OCI-LY7 (cell line): ENCODE measurements at places on chromosomes 5 and 9. TPM values are rescaled to one million over a fixed set of nuclear protein-coding genes. Genes with fewer than 3 reads are reported as not detected.

Gene PPP1R26
- 0.21 and 0.52 TPM in 2 replicates for total RNA-seq

Gene PTGES
- total RNA-seq = not detected in 2 replicates

Gene MRPL36
- total RNA-seq = 78.6 and 93.8 TPM in 2 replicates

Gene IRX2
- total RNA-seq = not detected in 2 replicates

Gene HTR1A
- not detected in 2 replicates for total RNA-seq

Gene LCN12
- total RNA-seq = 3.5 and 3.7 TPM in 2 replicates

Gene MATR3
- 270 and 274 TPM in 2 replicates for total RNA-seq

Gene DRD1
- not detected in 2 replicates for total RNA-seq

Gene WDR31
- total RNA-seq = 1.2 and 1.4 TPM in 2 replicates

Gene INSL4
- total RNA-seq = not detected in 2 replicates

Gene REEP2
- total RNA-seq = 5.1 and 6.5 TPM in 2 replicates

Gene ARL14EPL
- not detected in 2 replicates for total RNA-seq

Gene SH3TC2
- not detected in 2 replicates for total RNA-seq

Gene GTF3C5
- total RNA-seq = 90.3 and 91.6 TPM in 2 replicates

Gene ANXA2R
- total RNA-seq = 11.4 and 15.1 TPM in 2 replicates

Gene DOK3
- total RNA-seq = 260 and 268 TPM in 2 replicates

Gene HK3
- total RNA-seq = not detected in 2 replicates

Gene PDE8B
- total RNA-seq = 0.21 and 0.50 TPM in 2 replicates

Gene PPIC
- total RNA-seq = not detected in 2 replicates

Gene NRG2
- not detected in 2 replicates for total RNA-seq

Gene SLC27A6
- not detected in 2 replicates for total RNA-seq

Gene PCDHAC2
- total RNA-seq = not detected in 2 replicates

Gene NTNG2
- 1.9 and 3.2 TPM in 2 replicates for total RNA-seq

Gene OTP
- total RNA-seq = not detected in 2 replicates

Gene APBA1
- total RNA-seq = not detected in 2 replicates

Gene CEMIP2
- total RNA-seq = 3.9 and 4.8 TPM in 2 replicates

Gene SPATA31A5
- total RNA-seq = not detected in 2 replicates

Gene NIM1K
- 0.68 TPM in 1 of 2 replicates, not detected in the other for total RNA-seq

Gene SPARC
- 0.89 TPM in 1 of 2 replicates, not detected in the other for total RNA-seq

Gene AGXT2
- not detected in 2 replicates for total RNA-seq

Gene CDKN2A
- total RNA-seq = 145 and 148 TPM in 2 replicates

Gene WNK2
- 176 and 194 TPM in 2 replicates for total RNA-seq

Gene KCTD16
- total RNA-seq = 0.28 and 0.32 TPM in 2 replicates

Gene PLAC8L1
- 1.7 and 2.1 TPM in 2 replicates for total RNA-seq

Gene SLC36A2
- total RNA-seq = not detected in 2 replicates

Gene ZDHHC12
- 37.0 and 40.0 TPM in 2 replicates for total RNA-seq

Gene AGTPBP1
- 37.2 and 45.8 TPM in 2 replicates for total RNA-seq

Gene FOXI1
- total RNA-seq = not detected in 2 replicates

Gene IL9
- total RNA-seq = not detected in 2 replicates

Gene SPINK5
- total RNA-seq = not detected in 2 replicates

Gene GBGT1
- total RNA-seq = 3.9 and 5.9 TPM in 2 replicates

Gene SLC9A3
- total RNA-seq = 2.0 and 2.7 TPM in 2 replicates

Gene PCDHGA8
- 3.8 and 4.7 TPM in 2 replicates for total RNA-seq

Gene NUTM2G
- not detected in 2 replicates for total RNA-seq

Gene TMEM252
- total RNA-seq = not detected in 2 replicates

Gene PAEP
- total RNA-seq = not detected in 2 replicates

Gene SHOC1
- not detected in 2 replicates for total RNA-seq

Gene SCAI
- total RNA-seq = 21.5 and 25.4 TPM in 2 replicates

Gene WASHC1
- 20.2 and 22.4 TPM in 2 replicates for total RNA-seq

Gene GNG10
- total RNA-seq = 8.3 and 10.2 TPM in 2 replicates

Gene CMYA5
- total RNA-seq = 0.13 and 0.21 TPM in 2 replicates

Gene CEL
- total RNA-seq = 1.4 and 1.8 TPM in 2 replicates

Gene BHMT2
- total RNA-seq = not detected in 2 replicates

Gene LRRC19
- not detected in 2 replicates for total RNA-seq

Gene TEX48
- total RNA-seq = not detected in 2 replicates

Gene CBY3
- not detected in 2 replicates for total RNA-seq

Gene BTNL9
- total RNA-seq = 219 and 232 TPM in 2 replicates
